ENCODE measurements at places on chromosomes 4 and X. TPM values are rescaled to one million over a fixed set of nuclear protein-coding genes. Genes with fewer than 3 reads are reported as not detected.

OTC gene
- total RNA-seq = not detected

RHOXF2B gene
- total RNA-seq = not detected

GPR34 gene
- total RNA-seq = not detected

CXorf65 gene
- not detected for total RNA-seq

OTUD6A gene
- not detected for total RNA-seq

HSD17B13 gene
- total RNA-seq = not detected

HTATSF1 gene
- total RNA-seq = 25.5 TPM

SPANXC gene
- total RNA-seq = not detected

NLGN4X gene
- not detected for total RNA-seq

PAGE5 gene
- not detected for total RNA-seq

EVC gene
- 33.7 TPM for total RNA-seq

PWWP3B gene
- not detected for total RNA-seq

RNF175 gene
- not detected for total RNA-seq

PJA1 gene
- 18.7 TPM for total RNA-seq

MAGEB10 gene
- total RNA-seq = not detected

MAGEA8 gene
- total RNA-seq = not detected

UTP3 gene
- 28.5 TPM for total RNA-seq

DAPP1 gene
- not detected for total RNA-seq

CT83 gene
- total RNA-seq = not detected

RASSF6 gene
- total RNA-seq = not detected

SLC49A3 gene
- 3.3 TPM for total RNA-seq

ZCCHC18 gene
- 1.8 TPM for total RNA-seq

PHF8 gene
- 17.9 TPM for total RNA-seq

CCKAR gene
- not detected for total RNA-seq

CSAG2 gene
- total RNA-seq = not detected

PPEF1 gene
- total RNA-seq = not detected

CXCL8 gene
- total RNA-seq = 130 TPM

PDLIM3 gene
- 17.1 TPM for total RNA-seq

GC gene
- not detected for total RNA-seq

CCDC120 gene
- total RNA-seq = 0.45 TPM

FAM9B gene
- not detected for total RNA-seq

SLC25A43 gene
- 15.5 TPM for total RNA-seq

RRAGB gene
- total RNA-seq = 25.8 TPM

SSX2B gene
- not detected for total RNA-seq

MAGEA2B gene
- total RNA-seq = not detected

NUP62CL gene
- not detected for total RNA-seq

GLRA3 gene
- total RNA-seq = not detected

FGFBP1 gene
- not detected for total RNA-seq

OPRPN gene
- total RNA-seq = not detected

TMEM271 gene
- not detected for total RNA-seq

ARFIP1 gene
- 31.5 TPM for total RNA-seq

GAGE12E gene
- total RNA-seq = not detected

All from endothelial cell of coronary artery (primary cell).